ENCODE measurements at places on chromosomes 2 and 18.

GRCh38 chr2:105678346-105678745 is 66.4 kb upstream of the NCK2 start:
- no peak for DNase-seq

DNA sequence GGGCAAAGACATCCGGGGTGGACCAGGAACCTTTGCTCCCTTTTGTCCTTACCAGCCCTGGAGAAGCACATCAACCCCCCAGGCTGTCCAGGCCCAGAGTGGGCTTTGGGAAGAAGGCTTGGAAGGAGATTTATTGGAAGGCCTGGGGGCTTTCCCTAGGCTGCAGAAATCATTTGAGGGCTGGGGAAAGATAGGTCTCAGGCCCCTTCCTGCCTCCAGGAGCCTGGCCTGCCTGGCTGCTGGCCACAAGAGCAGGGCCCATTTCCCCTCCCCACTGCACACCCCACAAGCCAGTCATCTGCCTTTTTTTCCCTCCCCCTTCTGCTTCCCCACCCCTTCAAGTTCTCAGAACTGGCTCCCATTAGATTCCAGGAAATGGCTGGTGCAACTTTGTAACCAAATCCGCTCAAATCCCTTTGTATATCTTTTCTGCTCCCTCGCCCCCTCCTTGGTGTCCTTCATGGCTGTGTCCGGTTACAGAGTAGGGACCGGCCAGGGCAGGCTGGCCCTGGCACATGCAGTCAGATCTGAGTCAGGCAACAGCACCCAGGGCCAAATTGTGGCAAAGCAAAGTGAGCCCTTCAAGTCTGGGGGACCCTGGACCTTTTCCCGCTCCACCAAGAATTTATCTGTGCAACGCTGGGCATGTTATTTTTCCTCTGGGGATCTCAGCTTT is 20.8 kb upstream of the TNP1 start:
- DNase-seq, result no peak

DNA sequence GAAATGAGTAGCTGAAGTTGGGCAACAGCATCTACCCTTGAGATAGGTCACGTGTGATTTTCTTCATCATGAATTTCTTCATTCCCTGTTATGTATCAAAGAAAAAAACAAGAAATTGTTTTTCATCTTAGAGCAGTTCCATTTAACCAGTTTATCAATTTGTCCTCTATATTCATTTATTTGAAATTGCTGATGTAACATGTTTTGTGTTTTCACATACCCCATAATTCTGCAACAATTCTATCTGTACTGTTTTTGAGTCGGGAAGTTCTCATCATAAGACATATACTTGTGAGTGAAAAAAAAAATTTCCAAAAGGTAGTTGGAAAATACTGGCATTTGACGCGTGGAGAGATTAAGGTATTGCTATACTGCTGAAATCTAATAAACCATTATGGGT is 422.6 kb upstream of the REG3G start:
- DNase-seq, result no peak

DNA sequence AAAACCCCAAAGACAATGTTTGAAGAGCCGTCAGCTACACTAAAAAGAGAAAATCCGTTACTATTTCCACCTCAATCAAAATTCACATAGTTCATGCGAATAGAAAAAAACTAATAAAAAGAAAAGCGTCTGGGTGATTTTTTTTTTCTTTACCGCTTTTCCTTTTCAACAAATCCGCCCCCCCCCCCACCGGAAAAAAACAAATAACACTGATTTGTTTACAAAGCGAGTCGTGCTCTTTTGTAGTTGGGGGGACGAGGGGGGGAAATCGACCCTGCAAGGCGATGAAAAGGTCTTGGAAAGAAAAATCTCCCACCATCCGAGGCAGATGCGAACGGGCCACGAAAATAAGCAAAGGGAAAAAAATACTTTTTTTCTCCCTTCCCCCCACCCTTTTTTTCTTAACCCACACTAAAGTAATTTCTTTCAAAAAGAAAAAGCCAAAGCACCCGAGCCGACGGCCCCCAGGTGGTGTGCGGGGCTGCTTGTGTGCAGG is 638 bp downstream of the ZNF521 start:
- DNase-seq, result no peak

- no peak for DNase-seq
Measured at GRCh38 chr18:13465476-13465875, 246.9 kb downstream of the LDLRAD4 start.

DNA sequence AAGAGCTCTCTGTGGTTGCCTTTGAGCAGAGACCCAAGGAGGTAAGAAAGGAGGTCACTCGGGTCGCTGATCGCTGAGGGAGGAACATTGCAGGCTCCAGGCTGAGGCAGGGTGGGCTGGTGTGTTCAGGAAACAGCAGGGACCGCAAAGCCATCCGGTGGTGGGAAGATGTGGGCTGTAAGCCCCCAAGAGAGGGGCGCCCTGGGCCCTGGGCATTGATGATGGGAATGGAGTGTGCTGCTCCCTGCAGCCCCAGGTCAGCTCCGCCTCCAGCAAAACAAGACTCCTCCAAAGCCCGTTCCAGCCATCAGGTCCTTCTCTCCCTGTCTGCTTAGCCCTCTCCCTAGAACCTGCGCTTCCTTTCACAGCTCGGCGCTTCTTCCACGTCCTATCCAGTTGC is 229.7 kb downstream of the KLHL29 start:
- DNase-seq, result no peak

DNA sequence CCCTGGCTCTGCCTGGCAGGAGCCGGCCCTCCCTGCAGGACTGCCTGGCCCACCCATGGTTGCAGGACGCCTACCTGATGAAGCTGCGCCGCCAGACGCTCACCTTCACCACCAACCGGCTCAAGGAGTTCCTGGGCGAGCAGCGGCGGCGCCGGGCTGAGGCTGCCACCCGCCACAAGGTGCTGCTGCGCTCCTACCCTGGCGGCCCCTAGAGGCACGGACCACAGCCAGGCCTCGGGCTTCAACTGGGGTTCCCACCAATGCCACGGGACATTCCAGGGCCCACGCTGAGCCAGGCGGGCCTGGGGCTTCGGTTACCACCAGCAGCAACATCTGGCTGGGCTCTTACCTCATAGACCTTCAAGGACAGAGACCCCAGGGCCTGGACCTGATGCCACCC is 6.1 kb upstream of the GMPPA start:
- no peak for DNase-seq

DNA sequence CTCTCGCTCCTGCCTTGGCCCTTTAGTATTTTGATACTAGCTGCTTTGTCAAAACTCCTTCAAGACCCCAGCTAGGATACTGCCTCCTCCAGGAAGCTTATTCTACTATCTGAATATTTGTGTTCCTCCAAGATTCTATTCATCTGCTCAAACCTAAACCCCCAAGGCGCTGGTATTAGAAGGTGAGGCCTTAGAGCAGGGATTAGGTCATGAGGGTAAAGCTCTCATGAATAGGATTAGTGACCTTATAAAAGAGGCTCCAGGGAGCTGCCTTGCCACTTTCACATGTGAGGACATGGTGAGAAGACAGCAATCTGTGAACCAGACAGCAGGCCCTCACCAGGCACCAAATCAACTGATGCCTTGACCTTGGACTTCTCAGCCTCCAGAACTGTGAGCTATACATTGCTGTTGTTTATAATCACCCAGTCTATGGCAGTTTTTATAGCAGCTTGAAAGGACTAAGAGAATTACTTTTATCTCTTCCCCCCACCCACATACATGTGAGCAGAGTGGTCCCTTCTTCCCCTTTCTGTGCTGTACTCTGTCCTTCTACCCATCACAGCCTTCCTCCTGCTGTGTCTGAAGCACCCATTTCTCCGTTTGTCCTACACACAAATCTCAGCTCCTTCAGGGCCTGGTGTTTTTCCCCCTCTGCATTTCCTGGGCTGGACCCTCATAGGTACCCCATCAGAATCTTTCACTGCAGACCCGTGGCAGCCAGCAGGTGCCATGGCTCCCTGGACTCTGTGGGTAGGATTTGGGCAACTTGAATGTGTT is 54.5 kb downstream of the HS1BP3 start:
- DNase-seq, result no peak
